Smooth muscle cell of the coronary artery (primary cell): ENCODE measurements at places on chromosomes 12 and 14. TPM values are rescaled to one million over a fixed set of nuclear protein-coding genes. Genes with fewer than 3 reads are reported as not detected.

C12orf50 gene
- 0.12 TPM in 1 of 2 replicates, not detected in the other for total RNA-seq

COQ5 gene
- 28.4 and 39.1 TPM in 2 replicates for total RNA-seq

GPRC5A gene
- 0.82 and 11.6 TPM in 2 replicates for total RNA-seq

PMCH gene
- 0.38 TPM in 1 of 2 replicates, not detected in the other for total RNA-seq

JPH4 gene
- not detected in 2 replicates for total RNA-seq

KCNA5 gene
- under 0.01 TPM in 1 of 2 replicates, not detected in the other for total RNA-seq

PRPH gene
- total RNA-seq: 0.35 and 1.5 TPM in 2 replicates

PLEK2 gene
- 2.0 and 18.6 TPM in 2 replicates for total RNA-seq

RNFT2 gene
- total RNA-seq: 0.35 and 4.2 TPM in 2 replicates

FITM1 gene
- total RNA-seq: 0.23 TPM in 1 of 2 replicates, not detected in the other

COQ6 gene
- total RNA-seq: 12.5 and 16.2 TPM in 2 replicates

LMBR1L gene
- 47.4 and 52.5 TPM in 2 replicates for total RNA-seq

LTB4R gene
- 0.75 and 6.3 TPM in 2 replicates for total RNA-seq

KRT78 gene
- not detected in 2 replicates for total RNA-seq

PARP2 gene
- 5.5 and 6.7 TPM in 2 replicates for total RNA-seq

CCDC198 gene
- total RNA-seq: not detected in 2 replicates

NPFF gene
- total RNA-seq: not detected in 2 replicates

MAGOHB gene
- 18.8 and 26.8 TPM in 2 replicates for total RNA-seq
